ENCODE measurements at places on chromosomes 2 and 18.

DNA sequence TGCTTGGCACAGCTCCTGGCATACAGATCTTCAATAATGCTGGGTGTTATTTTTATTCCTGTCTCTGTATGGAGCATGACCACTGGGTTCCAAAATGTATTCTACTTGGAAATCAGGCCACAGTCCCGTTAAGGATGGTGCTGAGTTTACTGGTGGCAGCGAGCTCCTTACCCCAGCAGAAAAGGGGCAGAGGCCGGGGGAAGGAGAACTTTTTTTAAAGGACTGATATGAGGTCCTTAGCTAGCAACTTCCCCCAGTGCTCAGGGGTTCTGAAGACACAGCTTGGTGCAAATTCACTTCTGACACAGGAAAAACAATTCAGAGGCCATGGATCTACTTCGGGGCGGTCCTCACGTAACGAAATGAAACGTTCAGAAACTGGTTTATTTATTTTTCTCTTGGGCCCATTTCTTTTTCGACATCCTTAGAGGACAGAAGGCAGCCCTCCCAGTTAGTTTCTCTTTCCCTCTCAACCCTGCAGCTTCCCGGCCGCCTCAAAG, 872 bp downstream of the RDH14 start:
- DNase-seq, result no peak

GRCh38 chr2:136085453-136086209, 32.3 kb downstream of the CXCR4 start:
- no peak for DNase-seq

GRCh38 chr2:158573739-158574138, 117.0 kb downstream of the PKP4 start:
- no peak for DNase-seq

GRCh38 chr2:58727981-58728656, 487.0 kb upstream of the FANCL start:
- DNase-seq, result no peak

- DNase-seq, result no peak
Observed at GRCh38 chr2:119766944-119767343, 7.2 kb downstream of the PTPN4 start.

- no peak for DNase-seq
Observed at GRCh38 chr18:65282096-65282495, 468.7 kb upstream of the CDH7 start.

- no peak for DNase-seq
Observed at GRCh38 chr2:191112448-191112901, 38.3 kb downstream of the STAT4 start.

DNA sequence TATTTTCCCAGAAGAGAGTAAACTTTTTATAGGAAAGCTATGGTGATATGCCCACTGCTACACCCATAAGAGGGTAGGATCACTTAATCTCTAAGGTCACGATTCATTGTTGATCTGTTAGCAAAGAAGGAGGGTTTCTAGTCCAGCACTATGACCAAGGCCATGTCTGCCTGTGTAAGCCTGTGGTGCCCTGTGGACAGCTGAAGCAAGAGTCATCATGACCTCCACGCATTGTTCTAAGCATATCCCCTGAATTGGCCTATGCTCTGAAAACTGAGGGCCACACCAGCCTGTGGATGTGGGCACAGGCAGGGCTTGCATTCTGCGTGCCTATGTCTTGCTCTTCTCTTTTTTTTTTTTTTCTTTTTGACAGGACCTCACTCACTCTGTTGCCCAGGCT, 89.8 kb upstream of the SMIM21 start:
- no peak for DNase-seq

GRCh38 chr2:226766352-226767055, 33.1 kb downstream of the IRS1 start:
- DNase-seq, result no peak

DNA sequence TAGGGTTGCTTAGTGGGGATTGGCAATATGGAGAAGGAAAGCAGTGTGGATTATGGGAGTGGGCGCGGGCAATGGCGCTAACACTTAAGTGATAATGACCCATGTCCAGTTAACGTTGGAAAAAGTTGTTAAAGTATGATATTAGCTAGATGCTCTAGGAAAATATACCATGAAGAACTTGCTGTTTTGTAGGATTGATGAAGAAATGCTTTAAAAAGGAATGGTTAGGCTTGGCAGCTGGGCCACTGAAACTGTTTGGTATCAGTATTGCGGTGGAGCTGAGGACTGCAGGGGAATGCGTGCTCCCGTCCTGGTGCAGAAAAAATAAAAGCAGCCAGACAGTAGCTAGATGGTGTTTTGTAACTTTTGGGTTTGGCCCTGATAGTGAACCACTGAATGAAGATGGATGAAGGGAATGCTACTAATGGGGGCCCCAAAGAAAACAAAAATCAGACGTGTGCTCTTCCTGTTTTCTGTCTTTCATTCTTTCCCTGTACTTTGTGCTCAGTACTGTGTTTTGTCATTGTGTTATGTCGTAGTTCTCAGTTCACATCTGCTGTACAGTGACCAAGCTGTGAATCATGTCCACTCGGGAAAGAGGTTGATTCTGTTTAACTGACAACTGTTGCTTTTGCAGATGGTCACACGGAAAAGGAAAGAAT, 999 bp downstream of the INSIG2 start:
- DNase-seq, result no peak

Data from left ventricle myocardium inferior (tissue), 1 donor.